ENCODE measurements at places on chromosomes 16 and 17. TPM values are rescaled to one million over a fixed set of nuclear protein-coding genes. Genes with fewer than 3 reads are reported as not detected.

The HSBP1 gene
- 16.2 TPM for total RNA-seq

The GSG1L gene
- not detected for total RNA-seq

The ATP2A3 gene
- total RNA-seq = 27.6 TPM

The PTX4 gene
- total RNA-seq = 0.29 TPM

The CACNG4 gene
- not detected for total RNA-seq

The CUEDC1 gene
- 12.5 TPM for total RNA-seq

The PIPOX gene
- total RNA-seq = 2.6 TPM

Measured in placental pericyte (primary cell).